ENCODE measurements at places on chromosomes 16 and 17.

DNA sequence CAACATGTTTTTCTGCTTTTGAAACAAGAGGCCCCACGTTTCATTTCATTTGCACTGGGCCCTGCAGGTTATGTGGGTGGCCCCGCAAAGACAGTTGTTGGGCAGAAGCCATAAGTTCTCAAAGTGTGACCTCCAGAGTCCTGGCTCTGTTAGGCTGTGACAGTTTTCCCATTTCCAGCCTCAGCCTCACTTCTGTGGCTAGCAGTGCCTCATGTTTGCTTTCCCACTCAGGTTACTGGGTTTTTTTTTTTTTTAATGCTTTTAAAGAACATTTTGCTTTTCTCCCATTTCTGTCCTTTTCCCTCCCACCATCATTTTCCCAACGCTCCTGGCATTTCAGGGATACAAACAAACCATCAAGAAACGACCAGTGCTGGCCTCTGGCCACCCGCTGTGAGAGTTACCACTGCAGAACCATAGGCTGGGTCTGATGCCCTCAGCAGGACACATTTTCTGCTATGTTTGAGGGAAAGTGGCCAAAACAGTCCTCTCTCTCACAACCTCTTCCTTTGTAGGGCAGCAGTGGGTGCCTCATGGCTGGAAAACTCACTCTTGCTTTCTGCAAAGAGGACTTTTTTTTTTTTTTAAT is 159.0 kb upstream of the MPHOSPH6 start:
- DNase-seq = no peak

DNA sequence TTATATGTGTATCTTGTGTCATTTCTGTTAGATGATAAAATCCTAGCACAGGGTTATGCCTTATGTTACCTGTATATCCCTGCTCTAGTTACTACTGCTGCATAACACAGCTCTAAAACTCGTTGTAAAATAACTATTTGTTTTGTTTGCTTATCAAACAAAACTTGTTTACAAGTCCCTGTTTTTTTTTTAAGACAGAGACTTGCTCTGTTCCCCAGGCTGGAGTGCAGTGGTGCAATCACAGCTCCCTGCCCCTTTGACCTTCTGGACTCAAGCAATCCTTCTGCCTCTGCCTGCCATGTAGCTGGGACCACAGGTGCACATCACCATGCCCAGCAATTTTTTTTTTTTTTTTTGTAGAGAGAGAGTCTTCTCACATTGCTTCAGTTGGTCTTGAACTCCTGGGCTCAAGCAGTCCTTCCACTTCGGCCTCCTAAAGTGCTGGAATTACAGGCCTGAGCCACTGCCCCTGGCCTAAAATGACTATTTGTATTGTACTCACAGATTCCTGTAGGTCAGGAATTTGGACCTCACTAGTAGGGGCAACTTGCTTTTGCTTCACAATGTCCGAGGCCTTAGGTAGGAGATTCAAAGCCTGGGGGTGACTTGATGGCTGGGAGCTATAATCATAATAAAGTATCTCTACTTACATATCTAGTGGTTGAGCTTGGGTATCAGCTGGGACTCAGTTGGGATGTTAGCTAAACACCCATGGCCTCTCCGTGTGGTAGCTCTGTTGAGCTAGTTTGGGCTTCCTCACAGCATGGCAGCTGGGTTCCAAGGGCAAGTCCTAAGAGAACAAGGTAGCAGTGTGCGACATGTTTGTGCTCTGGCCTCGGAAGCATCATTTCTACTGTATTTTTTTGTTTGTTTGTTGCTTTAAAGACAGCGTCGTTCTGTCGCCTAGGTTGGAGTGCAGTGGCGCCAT is 12.6 kb downstream of the DUSP14 start:
- DNase-seq = no peak

GRCh38 chr17:27422601-27423000 is 33.6 kb upstream of the KSR1 start:
- no peak for DNase-seq

DNA sequence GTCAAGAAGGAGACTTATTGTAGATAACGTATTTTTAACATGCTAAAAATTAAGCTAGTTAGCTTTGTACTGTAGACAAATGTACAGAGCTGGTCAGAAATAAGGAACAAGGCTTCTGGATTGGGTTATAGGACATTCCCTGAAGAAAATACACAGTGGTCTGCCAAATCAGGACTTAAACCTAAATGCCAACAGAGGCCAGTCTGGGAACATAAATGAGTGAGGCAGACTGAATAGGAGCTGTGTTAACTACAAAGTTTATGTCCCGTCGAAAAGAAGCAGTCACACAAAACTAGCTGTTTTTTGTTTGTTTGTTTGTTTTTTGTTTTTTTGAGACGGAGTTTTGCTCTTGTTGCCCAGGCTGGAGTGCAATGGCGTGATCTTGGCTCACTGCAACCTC is 120.4 kb upstream of the C17orf78 start:
- no peak for DNase-seq

- no peak for DNase-seq
These were observed 21.1 kb downstream of the TTYH2 start for GRCh38 chr17:74234486-74234885.

- no peak for DNase-seq
These were observed 23.6 kb downstream of the C16orf87 start for GRCh38 chr16:46807336-46807735.

- DNase-seq = no peak
These were observed 45.6 kb upstream of the LCMT1 start for GRCh38 chr16:25065899-25066298.

GRCh38 chr17:18259621-18260331 is 686 bp upstream of the MIEF2 start:
- no peak for DNase-seq

- DNase-seq = no peak
These were observed 8.5 kb downstream of the FNDC8 start for GRCh38 chr17:35129973-35130351.

DNA sequence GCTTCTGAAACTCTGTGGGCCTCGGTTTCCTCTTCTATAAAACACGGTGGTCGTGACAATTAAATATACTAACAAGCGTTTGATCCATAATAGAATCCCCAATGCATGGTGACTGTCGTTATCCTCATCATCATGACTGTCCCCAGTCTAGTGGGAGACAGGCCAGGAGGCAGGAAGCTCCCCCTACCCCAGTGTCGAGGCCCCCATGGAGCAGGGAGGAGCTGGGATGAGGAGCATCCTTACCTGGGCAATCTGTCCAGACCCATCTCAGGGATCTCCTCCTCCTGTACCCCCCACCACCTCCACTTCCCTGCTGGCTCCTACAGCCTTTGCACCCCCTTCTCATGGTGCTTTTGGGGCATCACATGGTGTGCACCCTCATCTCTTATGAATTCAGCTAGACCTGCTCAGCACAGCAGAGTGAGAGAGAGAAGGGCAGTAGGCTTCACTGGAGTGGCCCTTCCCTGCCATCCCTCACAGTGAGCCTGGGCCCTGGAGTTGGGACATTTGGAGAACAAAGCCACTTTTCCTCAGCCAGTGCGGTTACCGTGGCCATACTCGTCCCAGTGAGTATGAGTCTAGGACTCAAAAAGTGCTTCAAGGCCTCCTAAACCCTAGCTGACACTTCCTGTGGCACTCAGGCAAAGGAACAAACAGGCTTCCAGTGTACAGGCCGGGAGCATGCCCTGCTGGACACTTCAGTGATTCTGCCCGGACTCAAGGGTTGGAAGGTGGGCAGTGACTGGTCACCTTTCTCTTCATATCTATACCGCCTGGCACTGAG is 148.6 kb downstream of the CLEC16A start:
- DNase-seq = no peak

GRCh38 chr16:57297856-57298255 is 13.4 kb upstream of the PLLP start:
- no peak for DNase-seq

DNA sequence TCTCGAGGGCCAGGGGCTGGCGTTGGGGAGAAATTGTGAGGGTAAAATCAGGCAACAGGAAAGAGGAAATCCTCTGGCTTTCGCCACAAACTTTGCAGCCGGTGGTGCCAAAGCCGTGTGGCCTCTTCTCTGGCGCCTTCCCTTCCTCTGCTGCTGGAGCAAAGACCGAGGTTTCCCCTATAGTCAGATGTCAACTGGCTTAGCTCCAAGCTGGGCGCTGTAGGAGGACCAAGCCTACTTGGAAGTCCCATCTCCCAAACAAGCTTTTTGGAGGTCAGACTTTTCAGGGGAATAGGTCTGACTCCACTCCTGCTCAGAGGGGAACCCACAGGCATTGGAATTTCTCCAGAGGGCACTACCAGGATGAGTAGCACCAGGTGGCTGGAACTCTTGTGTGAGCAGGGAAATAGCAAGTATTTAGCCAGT is 5.0 kb downstream of the IGFBP4 start:
- peak; percentile 67 for DNase-seq

GRCh38 chr17:10754109-10754508 is 24.3 kb upstream of the TMEM220 start:
- no peak for DNase-seq

GRCh38 chr17:78795861-78796516 is 13.9 kb upstream of the CYTH1 start:
- DNase-seq = no peak

GRCh38 chr16:89360760-89361435 is 129.5 kb downstream of the ANKRD11 start:
- no peak for DNase-seq

- no peak for DNase-seq
These were observed 334.1 kb upstream of the XYLT1 start for GRCh38 chr16:17804857-17805256.

- DNase-seq = no peak
These were observed 350.6 kb upstream of the MAF start for GRCh38 chr16:79950932-79951719.

Measured in fibroblast of gingiva (primary cell).